ENCODE measurements at places on chromosomes 16 and 17.

DNA sequence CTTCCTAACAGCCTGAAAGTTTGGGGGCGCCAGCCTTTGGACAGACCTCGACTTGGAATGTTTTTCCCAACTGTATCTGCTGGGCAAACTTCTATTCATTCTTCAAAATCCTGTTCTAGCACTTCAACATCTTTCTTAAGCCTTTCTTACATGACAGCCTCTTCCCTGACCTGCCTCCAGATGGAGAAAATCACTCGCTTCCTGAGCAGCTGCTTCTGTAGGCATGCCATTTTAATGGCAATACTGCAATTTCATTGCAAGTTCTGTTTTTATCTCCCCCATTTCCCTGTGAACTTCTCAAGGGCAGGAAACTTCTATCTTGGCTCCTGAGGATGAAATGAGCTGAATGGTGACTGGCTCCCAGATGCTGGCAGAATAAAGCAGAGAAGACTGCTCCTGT, 128.8 kb upstream of the ASIC2 start:
- no peak for DNase-seq

GRCh38 chr16:57289391-57290257, 5.2 kb upstream of the PLLP start:
- DNase-seq, result no peak

DNA sequence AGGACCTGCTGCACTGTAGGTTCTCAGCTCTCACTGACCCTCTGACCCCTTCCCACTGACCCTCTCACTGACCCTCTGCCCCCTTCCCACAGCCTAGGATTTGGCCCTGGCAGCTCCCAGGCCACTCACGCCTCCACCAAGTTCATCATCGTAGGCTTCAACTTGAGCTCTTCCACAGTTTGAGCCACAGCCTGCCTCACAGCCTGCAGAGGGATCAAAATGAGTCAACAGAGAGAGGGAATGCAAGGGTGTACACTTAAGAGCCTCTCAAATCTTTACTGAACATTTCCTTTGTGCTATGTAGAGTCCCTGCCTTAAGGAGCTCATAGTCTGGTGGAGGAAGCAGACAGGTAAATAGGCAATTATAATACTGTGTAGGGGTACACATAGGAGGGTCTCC, 12.1 kb downstream of the HEATR9 start:
- no peak for DNase-seq

DNA sequence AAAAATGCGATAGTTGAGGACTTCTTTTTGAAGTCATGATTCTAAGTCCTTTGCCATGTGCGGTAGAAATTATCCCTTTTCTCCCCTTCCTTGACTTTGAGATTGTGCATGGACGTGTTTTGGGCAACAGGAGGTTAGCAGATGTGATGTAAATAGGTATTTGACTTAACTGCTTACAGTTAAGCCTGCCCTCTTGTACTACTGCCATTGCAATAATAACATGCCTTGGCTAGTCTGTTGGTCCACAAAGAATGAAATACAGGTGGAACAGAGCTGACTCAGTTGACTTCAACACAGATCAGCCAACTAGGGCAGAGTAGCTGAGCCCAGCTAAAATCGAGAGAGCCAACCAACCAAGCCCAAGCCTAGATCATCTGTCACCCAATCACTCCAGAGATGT, 125.5 kb downstream of the BRIP1 start:
- DNase-seq, result no peak

DNA sequence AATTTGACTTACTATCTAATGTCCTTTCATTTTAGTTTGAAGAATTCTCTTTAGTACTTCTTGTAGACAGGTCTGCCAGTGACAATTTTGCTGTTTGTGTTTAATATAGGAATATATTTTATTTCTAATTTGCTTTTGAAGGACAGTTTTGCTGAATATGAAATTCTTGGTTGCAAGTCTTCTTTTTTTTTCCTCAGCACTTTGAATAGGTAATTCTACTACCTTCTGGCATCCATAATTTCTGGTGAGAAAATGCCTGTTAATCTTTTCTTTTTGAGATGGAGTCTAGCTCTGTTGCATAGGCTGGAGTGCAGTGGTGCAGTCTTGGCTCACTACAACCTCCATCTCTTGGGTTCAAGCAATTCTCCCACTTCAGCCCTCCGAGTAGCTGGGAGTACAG, 25.2 kb upstream of the CCL22 start:
- no peak for DNase-seq

- no peak for DNase-seq
These were observed 23.2 kb upstream of the DUSP14 start for GRCh38 chr17:37466471-37466870.

GRCh38 chr16:30027588-30028437, 3.3 kb downstream of the TLCD3B start:
- DNase-seq, result no peak

GRCh38 chr16:53090591-53091411, 36.0 kb downstream of the CHD9 start:
- DNase-seq, result peak; percentile 92

DNA sequence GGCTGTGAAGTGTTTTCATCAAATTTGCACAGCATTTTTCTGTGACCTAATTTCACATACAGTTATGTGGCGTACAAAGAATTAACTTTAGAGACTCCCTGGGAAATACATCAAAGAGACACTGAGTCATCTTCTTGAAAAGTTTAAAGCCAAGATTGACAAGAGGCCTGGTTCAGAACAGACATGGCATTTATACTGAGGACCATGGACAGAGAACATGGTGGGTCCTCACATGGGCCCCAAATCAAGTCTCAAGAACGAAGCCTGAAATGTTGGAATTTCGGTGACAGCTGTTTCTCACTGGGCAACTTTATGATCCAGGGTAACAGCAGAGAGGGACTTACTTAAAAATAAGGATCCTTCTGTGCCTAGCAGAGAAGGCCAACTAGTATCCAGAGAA, 311.5 kb upstream of the KCNJ16 start:
- no peak for DNase-seq

DNA sequence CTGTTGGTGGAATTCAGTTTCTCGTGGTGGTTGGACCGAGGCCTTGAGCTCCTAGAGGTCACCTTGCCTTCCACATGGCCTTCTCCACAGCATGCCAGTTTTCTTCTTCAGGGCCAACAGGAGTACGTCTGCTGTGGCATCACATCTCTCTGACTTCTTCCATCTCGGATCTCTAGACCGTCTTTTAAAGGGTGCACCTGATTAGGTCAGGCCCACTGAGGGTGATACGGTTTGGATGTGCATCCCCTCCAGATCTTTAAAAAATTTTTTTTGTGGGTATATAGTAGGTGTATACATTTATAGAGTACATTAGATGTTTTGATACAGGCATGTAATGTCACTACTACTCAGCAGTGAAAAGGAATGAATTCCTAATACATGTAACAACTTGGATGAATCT, 58.3 kb upstream of the BRD7 start:
- no peak for DNase-seq

GRCh38 chr16:17817260-17817659, 346.5 kb upstream of the XYLT1 start:
- DNase-seq, result no peak

- DNase-seq, result no peak
These were observed 2.5 kb downstream of the LGALS9 start for GRCh38 chr17:27633312-27634025.

GRCh38 chr17:75895370-75896155, 1.2 kb downstream of the TRIM65 start:
- no peak for DNase-seq

DNA sequence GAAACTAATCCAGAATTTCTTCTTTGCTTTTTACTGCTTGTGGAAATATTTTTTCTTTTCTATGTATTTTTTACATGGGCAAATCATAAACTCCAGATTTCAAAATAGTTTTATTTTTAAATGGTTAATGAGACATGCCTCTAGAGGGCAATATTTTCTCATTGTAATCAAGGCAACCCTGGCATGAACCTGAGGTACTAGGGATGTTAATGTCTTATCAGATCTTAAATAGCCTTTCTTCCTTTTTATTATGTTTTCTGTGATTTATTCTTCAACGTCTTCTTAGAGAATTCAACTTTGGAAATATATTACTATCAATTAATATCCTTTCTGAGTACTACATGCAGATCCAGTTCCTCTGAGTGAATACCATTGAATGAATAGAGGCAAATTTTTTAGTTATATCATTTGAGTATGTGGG, 324.7 kb downstream of the BCAS3 start:
- peak; percentile 71 for DNase-seq

DNA sequence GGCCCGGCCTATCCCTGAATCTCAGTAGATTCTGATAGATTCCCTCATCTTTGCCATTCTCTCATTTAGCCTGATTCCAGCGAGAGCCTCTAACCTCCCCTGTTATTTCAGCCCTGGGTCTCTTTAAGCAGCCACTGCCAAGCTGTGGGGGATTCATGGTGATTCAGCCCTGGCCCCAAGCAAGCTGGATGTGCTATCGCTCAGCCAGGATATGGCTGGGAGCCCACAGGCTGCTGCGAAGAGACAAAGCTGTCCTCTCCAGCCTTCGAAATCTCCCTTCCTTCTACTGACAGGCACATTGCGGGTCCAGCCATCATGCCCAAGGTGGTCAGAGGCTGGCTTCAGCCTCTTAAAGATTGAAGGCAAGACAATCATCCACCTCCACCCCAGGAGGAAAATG, 394.1 kb downstream of the SOX9 start:
- no peak for DNase-seq

GRCh38 chr16:7335991-7336634, 3.5 kb downstream of the RBFOX1 start:
- DNase-seq, result no peak

DNA sequence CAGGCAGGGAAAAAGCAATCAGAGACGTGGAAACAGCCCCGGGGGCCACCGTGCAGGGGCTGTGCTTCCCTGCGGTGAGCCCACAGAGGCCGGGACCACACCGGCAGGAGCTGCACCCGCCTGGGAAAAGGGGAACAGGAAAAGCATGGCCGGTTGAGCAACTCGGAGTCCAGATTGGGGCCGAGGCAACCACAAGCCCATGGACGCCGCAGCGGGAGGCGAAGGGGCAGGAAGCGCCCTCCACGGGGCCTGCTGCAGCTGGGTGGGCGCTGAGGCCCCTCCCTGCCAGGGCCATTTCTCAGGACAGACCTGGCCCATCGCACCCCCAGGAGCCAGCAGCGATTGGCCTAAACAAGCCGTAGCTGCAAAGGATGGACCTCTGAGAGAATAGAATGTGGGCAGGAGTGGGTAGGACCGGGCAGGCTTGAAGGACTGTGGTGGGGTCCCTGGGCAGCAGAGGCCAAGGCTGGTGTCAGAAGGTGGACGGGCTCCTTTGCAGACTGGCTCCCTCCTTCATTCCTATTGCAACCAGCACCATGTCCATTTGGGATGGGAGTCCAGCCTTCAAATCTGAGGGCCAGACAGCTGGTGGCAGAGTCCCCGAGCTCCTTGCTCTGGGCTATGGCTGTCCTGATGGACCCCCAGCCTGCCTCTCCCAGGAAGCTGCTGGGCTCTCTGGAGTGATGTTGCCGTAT, 30.4 kb downstream of the COX4I1 start:
- DNase-seq, result no peak

DNA sequence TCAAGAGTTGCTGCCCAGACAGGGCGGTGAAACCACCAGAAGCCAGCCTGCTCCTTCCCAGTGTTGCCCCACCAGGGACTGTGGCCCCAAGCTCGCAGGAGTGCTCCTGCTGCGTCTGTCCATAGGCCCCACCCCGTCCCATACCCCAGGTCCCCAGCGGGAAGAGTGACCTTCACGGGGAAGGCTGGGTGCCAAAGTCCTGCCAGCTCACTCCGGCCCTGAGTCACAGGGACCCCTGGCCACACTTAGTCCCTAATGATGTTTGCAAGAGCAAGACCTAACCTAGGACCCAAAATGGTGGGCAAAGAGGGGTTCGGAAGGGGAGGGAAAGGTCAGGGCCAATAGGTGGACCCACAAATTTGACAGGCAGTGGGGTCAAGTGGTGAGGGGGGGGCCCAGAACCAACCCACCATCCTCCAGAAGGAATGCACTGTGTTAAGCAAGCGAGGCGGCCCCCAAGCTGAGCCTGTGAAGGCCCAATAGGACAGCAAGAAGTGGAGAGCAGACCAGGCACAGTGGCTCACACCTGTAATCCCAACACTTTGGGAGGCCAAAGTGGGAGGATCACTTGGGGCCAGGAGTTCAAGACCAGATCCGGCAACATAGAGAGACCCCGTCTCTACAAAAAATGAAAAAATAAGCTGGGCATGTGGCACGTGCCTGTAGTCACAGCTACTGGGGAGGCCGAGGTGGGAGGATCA, 3.3 kb downstream of the DOK4 start:
- no peak for DNase-seq

DNA sequence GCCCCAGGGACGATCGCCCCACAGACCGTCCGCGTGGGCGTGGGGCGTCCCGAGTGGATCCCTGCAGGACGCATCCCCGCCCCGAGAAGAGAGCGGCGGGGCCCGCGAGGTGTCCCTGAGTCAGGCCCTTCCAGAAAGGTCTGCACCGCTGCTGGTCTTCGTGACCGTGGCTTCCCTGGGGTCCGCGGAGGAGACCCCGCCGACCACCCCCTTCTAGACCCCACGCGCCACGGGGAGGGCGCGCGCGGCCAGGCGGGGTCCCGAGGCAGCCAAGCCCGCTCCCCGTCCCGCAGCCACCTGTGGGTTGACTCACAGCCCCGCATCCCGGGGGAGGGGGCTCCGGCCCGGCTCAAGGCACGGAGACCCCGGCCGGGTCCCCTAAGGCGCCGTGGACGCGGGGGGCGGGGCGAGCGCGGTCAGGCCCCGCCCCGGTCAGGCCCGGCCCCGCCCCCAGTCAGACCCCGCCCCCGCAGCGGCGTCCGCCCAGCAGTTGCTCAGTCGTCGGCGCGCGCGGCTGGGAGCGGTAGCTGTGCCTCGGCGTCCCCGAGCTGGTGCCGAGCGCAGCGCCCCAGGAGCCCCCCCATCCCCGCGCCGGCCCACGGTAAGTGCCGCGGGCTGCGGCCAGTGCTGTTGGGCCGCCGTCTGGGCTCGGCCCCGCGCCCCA, at the start of gene BAIAP3:
Gene BAIAP3, plus strand, starts transcription at position 497 of the 664 bp plus-strand sequence. CDS start 4,905 bp downstream, outside the sequence.
- DNase-seq, result no peak

DNA sequence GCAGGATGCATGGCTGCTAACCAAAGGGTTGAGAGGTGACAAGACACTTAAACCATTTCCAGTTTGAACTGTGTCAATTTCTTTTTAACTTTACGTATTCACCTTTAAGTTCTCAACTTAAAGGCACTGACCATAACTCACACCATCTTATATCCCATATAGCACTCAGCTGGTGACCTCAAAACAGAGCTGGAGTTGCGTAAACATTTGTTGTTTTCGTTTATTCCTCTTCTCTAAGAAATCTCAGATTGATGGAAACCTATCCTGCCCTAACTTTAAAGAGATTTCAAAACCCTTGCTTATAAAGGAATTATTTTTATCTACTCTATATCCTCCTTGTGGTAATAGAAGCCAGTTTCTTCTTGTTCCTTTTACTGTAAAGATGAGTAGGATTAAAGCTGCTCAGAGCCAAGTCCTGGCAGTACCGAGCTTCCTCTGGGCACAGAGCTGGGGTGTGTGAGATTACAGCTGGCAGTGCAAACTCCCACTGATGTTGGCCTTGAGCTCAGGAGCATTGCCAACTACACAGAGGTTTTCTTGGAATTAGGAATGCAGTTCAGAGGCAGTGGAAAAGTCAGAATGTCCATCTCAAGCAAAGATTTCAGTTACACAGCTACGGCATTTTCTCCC, 1.3 kb downstream of the KCTD2 start:
- DNase-seq, result peak; percentile 9

GRCh38 chr17:46770818-46771560, 47.5 kb downstream of the WNT3 start:
- DNase-seq, result peak; percentile 68

- DNase-seq, result no peak
These were observed 25.7 kb downstream of the SPACA3 start for GRCh38 chr17:33017366-33017765.

GRCh38 chr17:74746922-74747321, 1.5 kb upstream of the NHERF1 start:
- no peak for DNase-seq
